ENCODE measurements at places on chromosomes 2 and 18.
A peak's percentile ranks its signal among the peaks of the same experiment; 100 is the strongest.

DNA sequence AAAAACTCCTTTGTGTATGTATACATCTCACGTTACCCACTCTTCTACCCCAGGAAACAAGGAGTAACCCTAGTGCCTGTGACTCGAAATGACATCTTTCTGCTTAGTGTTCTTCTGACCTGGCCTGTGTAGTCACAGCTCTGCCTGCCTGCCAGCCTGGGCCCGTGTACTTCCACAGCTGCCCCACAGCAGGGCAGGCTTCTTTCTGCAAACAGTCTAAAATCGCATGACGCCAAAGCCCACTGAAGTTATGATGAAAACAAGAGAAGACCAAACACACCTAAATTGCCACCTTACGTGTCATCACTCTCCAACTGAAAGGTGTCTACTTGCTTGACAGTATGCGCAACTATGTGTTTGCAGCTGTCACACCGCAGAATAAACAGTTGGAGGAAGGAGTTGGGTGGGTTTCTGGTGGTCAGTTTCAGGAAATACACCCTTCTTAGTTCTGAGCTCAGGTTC is 1.5 kb downstream of the GAREM1 start:
- peak; percentile 61 for DNase-seq

DNA sequence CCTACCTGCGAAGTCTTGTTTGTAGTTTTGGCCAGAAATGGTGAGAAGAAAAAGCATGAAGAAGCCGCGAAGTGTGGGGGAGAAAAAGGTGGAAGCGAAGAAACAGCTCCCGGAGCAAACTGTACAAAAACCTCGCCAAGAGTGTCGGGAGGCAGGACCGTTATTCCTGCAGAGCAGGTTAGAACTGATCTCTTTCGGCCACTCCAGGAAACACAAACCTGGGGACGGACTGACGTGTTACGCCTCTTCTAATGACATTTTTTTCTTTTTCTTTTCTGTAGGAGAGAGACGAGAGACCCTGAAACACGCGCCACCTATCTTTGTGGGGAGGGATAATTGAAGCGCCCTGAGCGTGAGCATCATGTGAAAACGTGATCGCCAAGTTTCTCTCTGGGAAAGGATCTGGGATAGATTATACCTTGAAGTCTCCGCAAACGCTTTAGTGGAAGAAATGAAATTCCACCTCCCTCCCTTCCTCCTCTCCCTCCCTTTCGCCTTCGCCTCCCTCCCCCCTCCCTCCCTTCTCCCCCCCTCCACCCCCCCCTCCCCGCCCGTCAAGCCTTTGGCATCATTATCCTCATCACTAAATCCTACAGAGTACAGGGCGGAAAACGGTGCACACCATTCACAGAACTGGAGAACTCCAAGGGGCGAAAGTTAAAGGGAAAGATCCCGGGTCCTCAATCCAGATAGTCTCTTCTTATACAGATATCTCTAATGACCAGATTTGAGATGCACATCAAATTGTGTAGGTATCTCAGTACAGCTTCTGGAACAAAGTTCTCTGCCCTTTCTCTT is at the start of gene ZEB2:
TSS of gene ZEB2 (minus strand) at position 186 of the 798 bp plus-strand sequence. CDS start 2,769 bp downstream, outside the sequence.
- peak; percentile 8 for DNase-seq

DNA sequence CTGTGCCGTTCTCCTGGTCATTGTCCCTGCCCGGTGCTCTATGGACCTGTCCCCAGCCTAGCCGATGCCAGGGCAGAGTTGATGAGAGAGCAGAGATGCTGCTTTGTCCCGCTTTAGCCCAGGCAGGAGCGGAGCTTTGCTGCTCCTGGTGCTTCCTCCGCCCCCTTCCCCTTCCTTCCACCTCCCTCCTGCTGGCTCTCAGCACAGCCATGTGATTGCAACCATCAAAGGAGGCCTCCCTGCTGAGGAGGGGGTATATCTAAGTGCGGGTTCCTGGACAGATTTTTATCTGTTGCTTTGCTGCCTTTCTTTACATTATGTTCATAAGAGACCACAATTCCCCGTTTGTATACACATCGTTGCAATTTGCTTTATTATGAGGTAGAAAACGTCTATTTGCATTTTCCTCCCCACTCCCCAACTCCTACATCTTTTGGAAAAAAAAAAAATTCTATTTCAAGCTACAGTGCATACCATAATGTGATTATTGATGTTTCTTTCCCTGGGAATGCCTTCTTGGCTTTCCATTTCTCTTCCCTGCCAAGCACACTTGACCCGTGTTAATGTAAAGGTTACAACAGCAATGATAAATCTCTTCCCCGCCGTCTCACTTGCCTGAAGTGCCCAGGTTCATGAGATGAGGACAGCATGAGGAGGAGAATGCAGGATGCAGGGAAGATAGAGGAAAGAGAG is 25.4 kb downstream of the ALPK2 start:
- DNase-seq: no peak

GRCh38 chr18:38067821-38068220 is 502.2 kb upstream of the CELF4 start:
- no peak for DNase-seq

GRCh38 chr2:219728991-219729487 is 101.6 kb downstream of the SLC4A3 start:
- DNase-seq: no peak

GRCh38 chr2:200713704-200714064 is 98.0 kb upstream of the BZW1 start:
- no peak for DNase-seq

DNA sequence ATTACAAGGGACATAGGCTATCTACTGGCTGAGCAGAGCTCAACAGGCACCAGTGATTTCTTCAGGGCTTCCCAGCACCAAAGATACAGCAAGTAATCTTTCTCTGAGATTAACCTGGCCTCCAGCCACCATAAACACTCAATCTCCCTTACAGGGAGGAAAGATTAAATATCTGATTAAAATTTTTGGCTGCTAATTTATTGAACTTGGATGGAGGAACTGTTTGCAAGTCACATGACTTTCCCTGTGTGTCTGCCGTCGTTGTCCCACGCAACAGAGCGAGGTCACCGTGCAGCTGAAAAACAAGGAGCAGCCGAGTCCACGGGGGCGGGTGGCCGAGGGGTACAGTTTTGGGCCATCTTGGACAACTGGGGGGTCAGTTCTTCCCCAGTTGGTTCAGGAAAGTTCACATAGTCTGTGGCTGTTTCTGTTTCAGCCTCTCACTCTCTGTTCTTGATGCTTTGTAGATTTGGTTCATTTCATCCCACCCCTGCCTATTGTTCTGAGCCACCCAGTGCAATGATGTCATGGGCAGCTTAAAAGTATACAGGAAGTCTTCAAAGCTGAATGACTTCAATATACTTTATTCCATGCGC is 186.8 kb upstream of the CTAGE1 start:
- DNase-seq: peak; percentile 30
